ENCODE measurements at places on chromosomes 2 and 18. TPM values are rescaled to one million over a fixed set of nuclear protein-coding genes. Genes with fewer than 3 reads are reported as not detected.

Gene CHRND
- polyA plus RNA-seq: not detected

Gene GAREM2
- polyA plus RNA-seq: 0.13 TPM

Gene NEU2
- polyA plus RNA-seq: not detected

Gene SERPINB13
- polyA plus RNA-seq: not detected

Gene CRYBA2
- polyA plus RNA-seq: not detected

Gene CLASP1
- polyA plus RNA-seq: 8.1 TPM

Gene TMEM178A
- not detected for polyA plus RNA-seq

Gene KIF5C
- not detected for polyA plus RNA-seq

Gene CERS6
- 15.6 TPM for polyA plus RNA-seq

Gene SPHKAP
- not detected for polyA plus RNA-seq

Gene COPS8
- polyA plus RNA-seq: 39.2 TPM

Gene UGT1A10
- polyA plus RNA-seq: not detected

Gene REG3A
- not detected for polyA plus RNA-seq

Gene RGPD6
- polyA plus RNA-seq: 0.11 TPM

Gene TIA1
- polyA plus RNA-seq: 47.0 TPM

Gene SLC23A3
- polyA plus RNA-seq: not detected

Gene RAD51AP2
- polyA plus RNA-seq: not detected

Gene FAM110C
- polyA plus RNA-seq: not detected

Gene DNAJC5G
- polyA plus RNA-seq: not detected

Gene CNDP1
- polyA plus RNA-seq: not detected

Gene ACTG2
- polyA plus RNA-seq: not detected

Gene LINC00305
- not detected for polyA plus RNA-seq

Gene CPLX4
- polyA plus RNA-seq: not detected

Gene KRTCAP3
- 2.5 TPM for polyA plus RNA-seq

Gene GULP1
- polyA plus RNA-seq: not detected

Gene FKBP7
- polyA plus RNA-seq: 0.25 TPM

Gene ANKRD36
- polyA plus RNA-seq: 0.93 TPM

Gene MYOM1
- 0.95 TPM for polyA plus RNA-seq

Gene C2orf81
- 0.49 TPM for polyA plus RNA-seq

Gene MOGAT1
- not detected for polyA plus RNA-seq

Gene CCDC74A
- polyA plus RNA-seq: not detected

Gene LYG2
- not detected for polyA plus RNA-seq

Gene IL37
- not detected for polyA plus RNA-seq

Gene PKDCC
- not detected for polyA plus RNA-seq

Gene LRP1B
- polyA plus RNA-seq: not detected

Gene SLC9A4
- not detected for polyA plus RNA-seq

Gene DNAJC10
- polyA plus RNA-seq: 25.2 TPM

Gene FIGN
- polyA plus RNA-seq: not detected

Gene TPO
- not detected for polyA plus RNA-seq

Gene ARHGEF4
- 0.05 TPM for polyA plus RNA-seq

Gene ALK
- polyA plus RNA-seq: not detected

Gene FAP
- polyA plus RNA-seq: not detected

Gene KLF11
- polyA plus RNA-seq: 21.0 TPM

Gene ERMN
- not detected for polyA plus RNA-seq

Gene WBP1
- 31.0 TPM for polyA plus RNA-seq

Gene CEBPZ
- 11.1 TPM for polyA plus RNA-seq

Gene GATA6
- not detected for polyA plus RNA-seq

Gene FTCDNL1
- 7.3 TPM for polyA plus RNA-seq

Gene C1GALT1C1L
- not detected for polyA plus RNA-seq

Gene USP14
- polyA plus RNA-seq: 22.4 TPM

Gene ALPG
- polyA plus RNA-seq: not detected

Gene SLC5A7
- polyA plus RNA-seq: not detected

Gene ANKRD30B
- not detected for polyA plus RNA-seq

Gene CCBE1
- polyA plus RNA-seq: not detected

Gene SPATA3
- not detected for polyA plus RNA-seq

Gene SLC19A3
- polyA plus RNA-seq: not detected

Gene RND3
- not detected for polyA plus RNA-seq

Gene CRYGD
- polyA plus RNA-seq: not detected

Data from CD14-positive monocyte (primary cell).